IPS DF 6.9 (cell line): ENCODE measurements at places on chromosomes 12 and 14.

DNA sequence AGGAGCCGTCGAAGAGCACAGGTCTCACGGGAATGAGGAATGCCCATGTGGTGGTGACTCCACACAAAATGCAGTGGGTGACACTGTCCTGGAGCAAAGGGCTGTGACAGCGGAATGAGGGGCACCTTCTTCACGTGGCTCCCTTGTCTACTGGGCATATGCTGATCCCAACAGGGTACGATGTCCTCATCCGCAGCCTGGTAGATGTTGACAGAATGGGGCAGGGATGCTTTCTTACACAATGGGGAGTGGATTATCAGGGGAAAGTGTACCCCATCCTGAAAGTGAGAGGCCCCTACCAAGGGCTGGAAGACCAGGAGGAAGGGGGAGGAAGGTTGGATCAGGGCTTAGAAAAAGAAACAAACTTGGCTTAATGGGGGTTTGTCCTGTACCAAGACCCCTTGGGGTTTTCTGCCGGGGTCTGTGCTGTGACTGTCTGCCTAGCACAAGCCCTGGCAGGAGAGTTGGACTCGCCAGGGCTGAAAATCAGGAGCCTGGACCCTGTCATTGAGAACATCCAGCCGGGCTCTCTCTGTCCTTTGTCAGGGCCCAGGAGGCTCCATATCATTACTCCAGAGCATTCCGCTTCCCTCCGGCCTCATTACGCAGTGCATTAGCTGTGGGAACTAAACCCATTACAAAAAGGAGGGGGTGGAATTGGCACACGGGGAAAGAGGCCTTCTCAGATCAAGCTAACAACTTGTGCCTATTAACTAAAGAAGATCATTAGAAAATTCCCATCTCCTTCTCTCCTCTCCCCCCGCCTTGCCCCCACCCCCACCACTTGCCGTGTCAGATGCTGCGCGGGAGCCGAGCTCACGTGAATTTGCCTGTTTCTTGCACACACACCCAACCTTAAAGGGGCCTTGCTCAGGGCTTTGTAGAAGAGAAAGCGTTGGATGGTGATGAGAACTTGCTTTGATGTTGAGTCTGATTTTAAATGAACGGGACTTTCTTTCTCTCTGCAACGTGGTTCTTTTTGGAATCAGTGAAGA is 171.8 kb upstream of the PARP11 start:
- no peaks in the 10 kb centered on the region for H3K27me3 ChIP-seq
- H3K27ac ChIP-seq, result no peak overlapping the region
- no peak overlapping the region for H3K4me3 ChIP-seq
- H3K4me1 ChIP-seq, result no peaks in the 10 kb centered on the region
- no peak for DNase-seq

- H3K36me3 ChIP-seq, result no peaks in the 10 kb centered on the region
- no peak overlapping the region for H3K27ac ChIP-seq
- no peak for DNase-seq
- H3K4me1 ChIP-seq, result no peaks in the 10 kb centered on the region
Measured at GRCh38 chr12:67818459-67818903, 169.9 kb downstream of the DYRK2 start.

- H3K27ac ChIP-seq, result no peak overlapping the region
- H3K4me3 ChIP-seq, result no peak overlapping the region
- H3K4me1 ChIP-seq, result no peaks in the 10 kb centered on the region
Measured at GRCh38 chr14:67186172-67186768, 3.0 kb upstream of the GARIN2 start.

GRCh38 chr14:93930296-93930988 is 3.3 kb downstream of the FAM181A start:
- no peaks in the 10 kb centered on the region for H3K36me3 ChIP-seq
- no peak for DNase-seq
- H3K27ac ChIP-seq, result no peak overlapping the region
- peaks cover under 1% of the 10 kb centered on the region; the same call in 1 of the 2 replicates for H3K4me1 ChIP-seq
- no peak overlapping the region for H3K4me3 ChIP-seq

DNA sequence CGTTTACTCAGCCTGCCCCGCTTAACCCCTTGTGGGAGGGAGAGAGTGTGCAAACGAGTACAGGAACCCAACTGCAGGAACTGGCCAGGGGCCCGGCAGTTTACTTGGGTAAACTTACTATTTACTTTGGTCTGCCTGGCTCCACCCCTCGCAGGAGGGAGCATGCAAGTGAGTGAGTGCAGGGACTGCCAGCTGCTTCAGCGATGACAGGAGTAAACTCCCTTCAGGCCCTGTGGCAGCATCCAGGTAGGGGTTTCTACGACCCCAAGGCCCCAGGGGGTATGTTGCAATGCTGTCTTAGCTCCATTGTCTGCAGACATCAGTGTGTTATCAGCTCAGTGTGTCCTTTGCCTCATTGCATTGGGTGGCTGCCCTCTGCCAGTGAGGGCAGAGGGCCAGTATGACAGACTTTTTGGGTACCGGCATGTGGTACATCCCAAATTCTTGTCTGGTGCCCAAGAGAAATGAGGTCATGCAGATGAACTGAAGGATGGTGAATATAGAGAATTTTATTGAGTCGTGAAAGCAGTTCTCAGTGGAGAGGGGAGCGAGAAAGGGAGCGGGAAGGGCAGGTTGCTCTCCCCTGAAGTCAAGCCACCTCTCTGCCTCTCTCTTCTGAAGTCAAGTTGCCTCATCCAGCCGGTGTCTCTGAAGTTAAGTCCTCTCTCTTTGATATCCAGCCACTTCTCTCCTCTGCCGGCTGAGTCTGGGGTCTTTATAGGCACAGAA is 181.8 kb downstream of the FUT8 start:
- H3K27me3 ChIP-seq, result no peaks in the 10 kb centered on the region
- no peak overlapping the region for H3K27ac ChIP-seq
- no peaks in the 10 kb centered on the region for H3K36me3 ChIP-seq
- no peak overlapping the region for H3K4me3 ChIP-seq

DNA sequence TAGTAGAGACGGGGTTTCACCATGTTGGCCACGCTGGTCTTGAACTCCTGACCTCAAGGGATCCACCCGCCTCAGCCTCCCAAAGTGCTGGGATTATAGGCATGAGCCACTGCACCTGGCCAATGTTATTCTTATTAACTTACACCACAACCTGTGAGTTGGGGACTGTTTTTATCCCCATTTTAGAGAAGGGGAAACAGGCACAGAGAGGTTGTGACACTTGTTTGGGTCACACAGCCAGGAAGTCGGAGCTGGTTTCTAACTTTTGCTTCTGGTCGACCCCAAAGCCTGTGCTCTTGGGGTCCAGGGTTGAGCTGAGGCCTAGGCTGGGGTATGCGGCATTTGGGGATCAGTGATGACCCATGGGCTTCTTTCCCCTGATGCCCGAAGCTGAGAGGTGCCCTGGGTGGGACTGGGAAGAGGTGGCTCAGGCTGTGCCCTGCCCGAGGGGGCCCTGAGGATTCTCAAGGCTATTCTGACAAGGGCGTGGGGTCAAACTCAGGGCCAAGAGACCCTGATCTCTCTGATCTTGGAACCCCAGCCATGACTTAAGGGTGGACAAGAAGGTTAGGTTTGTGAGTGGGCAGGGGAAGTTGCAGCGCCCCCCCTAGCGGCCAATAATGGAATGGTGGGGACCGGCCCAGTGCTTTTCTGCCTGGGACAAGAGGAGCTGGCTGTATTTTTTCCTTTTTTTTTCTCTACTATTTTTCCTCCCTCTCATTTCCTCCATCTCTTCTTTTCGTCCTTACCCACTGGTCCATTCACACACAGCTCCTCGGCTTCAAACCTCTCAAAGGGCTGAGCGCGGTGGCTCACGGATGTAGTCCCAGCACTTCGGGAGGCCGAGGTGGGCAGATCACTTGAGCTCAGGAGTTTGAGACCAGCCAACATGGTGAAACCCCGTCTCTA is 3.0 kb downstream of the SDSL start:
- H3K27ac ChIP-seq, result no peak overlapping the region
- H3K4me1 ChIP-seq, result peaks cover 5% of the 10 kb centered on the region; the same call in 1 of the 2 replicates
- H3K36me3 ChIP-seq, result no peaks in the 10 kb centered on the region
- no peak for DNase-seq

DNA sequence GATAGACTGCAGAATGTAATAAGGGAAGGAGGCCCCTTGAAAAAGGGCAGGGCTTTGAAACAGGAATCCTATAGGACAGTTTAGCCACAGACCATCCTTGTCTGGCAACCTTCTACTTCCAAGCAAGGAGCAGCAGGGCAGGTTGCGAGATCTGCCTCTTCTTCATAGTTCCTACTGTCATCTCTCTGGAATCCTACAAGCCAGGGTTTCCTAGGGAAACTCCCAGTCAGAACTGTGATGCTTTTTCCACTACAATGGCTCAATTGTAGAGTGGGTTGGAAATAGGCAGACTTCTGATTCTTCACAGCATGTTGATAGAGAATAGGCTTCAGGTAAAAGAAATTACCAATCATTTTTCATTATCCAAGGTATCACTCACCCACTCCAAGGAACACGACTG is 186.3 kb downstream of the DACT1 start:
- H3K27ac ChIP-seq, result no peak overlapping the region
- DNase-seq, result no peak
- no peaks in the 10 kb centered on the region for H3K4me1 ChIP-seq

GRCh38 chr12:90203556-90203955 is 494.9 kb upstream of the ATP2B1 start:
- H3K36me3 ChIP-seq, result no peaks in the 10 kb centered on the region
- no peaks in the 10 kb centered on the region for H3K27me3 ChIP-seq
- no peak overlapping the region for H3K4me3 ChIP-seq
- H3K4me1 ChIP-seq, result no peaks in the 10 kb centered on the region
- H3K27ac ChIP-seq, result no peak overlapping the region
- DNase-seq, result no peak

DNA sequence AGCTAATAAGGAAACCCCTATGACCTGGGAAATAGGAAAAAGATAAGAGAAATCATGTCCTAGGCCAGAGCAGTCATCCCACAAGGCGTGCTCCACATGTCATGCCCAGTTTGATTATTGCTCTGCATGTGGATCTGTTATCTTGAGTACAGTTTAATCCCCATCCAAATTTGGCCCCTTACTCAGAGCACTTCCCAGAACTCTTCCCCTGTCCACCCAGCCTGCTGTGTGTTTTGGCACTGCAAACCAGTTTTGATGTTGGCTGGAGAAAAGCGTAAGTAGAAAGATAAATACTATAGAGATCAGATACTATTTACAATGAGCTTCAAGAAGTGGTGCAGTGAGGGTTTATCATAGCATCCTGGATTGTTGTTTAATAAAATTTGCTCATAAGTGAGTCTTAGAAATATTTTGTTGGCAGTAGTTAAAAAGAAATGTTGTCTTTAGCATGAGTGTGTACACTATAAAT is 83.8 kb downstream of the PTPRB start:
- H3K4me3 ChIP-seq, result no peak overlapping the region
- no peaks in the 10 kb centered on the region for H3K27me3 ChIP-seq

DNA sequence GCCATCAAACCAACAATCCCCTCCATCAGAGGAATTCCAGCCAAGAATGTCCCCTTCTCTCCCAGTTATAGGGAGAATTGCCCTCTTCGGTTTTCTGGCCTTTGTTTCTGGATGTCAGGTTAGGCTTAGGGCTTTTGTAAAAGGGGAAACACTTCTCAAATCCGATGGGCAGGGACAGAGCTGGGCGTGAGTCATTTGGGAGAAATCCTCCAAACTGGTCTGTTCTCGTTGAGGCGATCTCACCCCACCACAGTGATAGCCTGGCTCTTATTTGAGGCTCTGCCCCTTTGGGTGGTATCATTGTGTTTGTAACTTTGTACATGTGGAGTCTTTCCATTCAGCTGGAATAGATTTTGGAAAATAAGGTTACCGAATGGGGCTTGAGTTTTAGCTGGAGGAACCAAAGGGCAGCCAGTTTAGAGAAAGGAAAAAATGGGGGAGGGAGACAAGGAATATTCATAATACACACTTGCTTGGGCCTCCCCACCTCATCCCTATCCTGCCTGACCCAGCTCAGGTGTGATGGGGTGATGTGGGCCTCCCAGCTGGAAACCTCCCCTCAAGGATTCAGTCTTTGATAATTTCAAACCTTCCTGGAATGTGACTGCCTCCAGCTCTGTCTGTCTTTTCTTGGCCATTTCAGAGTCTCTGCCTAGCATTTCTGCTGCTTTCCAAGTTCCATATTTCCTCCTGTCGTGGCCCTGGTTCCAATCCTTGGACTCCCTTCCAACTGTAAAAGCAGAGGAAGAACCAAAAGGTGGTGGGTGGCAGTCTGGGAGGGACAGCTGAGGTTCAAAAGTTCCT is 7.5 kb downstream of the HOXC4 start:
- H3K27me3 ChIP-seq, result peaks cover 83% of the 10 kb centered on the region
- peaks cover 1% of the 10 kb centered on the region; the same call in 1 of the 2 replicates for H3K4me1 ChIP-seq
- no peaks in the 10 kb centered on the region for H3K36me3 ChIP-seq
- no peak for DNase-seq

DNA sequence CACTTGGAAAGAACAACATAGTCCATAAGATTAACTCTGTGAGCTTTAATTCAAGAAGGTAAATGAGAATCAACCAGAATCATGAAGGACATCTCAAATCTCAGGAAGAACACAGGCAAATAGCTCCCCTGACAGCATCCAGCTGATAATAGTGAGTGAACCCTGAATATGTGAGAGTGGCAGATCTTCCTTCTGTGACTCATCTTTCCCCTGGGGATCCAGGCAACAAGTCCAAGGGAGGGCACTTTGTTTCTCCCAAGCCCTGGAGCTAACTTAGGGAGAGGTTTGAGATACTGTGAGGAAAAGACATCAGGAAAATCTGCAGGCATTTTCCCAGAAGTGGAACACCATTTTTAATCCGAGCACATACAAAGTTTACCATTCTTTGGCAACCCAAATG is 763.9 kb upstream of the MGAT4C start:
- H3K4me3 ChIP-seq, result no peak overlapping the region
- no peaks in the 10 kb centered on the region for H3K4me1 ChIP-seq
- no peaks in the 10 kb centered on the region for H3K36me3 ChIP-seq
- DNase-seq, result no peak

DNA sequence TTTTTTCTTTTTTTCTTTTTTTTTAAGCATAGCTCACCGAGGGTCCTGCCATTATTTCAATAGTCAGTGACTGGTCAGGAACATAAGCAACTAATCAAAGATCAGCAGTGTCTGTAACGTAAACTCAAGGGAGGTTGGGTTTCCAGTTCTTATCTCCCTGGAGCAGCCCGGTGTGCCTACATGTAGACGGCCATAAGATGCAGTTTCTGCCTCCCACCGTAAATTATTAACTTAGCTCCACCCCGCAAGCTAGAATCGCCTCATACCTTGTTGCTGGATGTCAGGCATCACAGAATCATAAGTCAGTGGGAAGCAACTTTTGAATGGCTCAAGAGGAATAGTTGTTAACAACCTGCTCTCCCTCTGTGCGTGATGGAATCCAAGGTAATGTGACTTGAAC is at the start of gene MYO1H:
TSS of gene MYO1H (plus strand) at position 312 of the 400 bp plus-strand sequence. CDS start at position 373, 61 bp downstream.
- no peak within 1 kb of the TSS for H3K27ac ChIP-seq
- no peak for DNase-seq
- no peaks in the 10 kb centered on the region for H3K4me1 ChIP-seq

GRCh38 chr14:64196814-64197411 is 97.3 kb downstream of the ESR2 start:
- peak; percentile 18 for DNase-seq
- no peak overlapping the region for H3K27ac ChIP-seq
- H3K27me3 ChIP-seq, result no peaks in the 10 kb centered on the region
- peaks cover 9% of the 10 kb centered on the region for H3K4me1 ChIP-seq

GRCh38 chr14:73888460-73888725 is 1.7 kb downstream of the ZNF410 start:
- DNase-seq, result no peak
- no peaks in the 10 kb centered on the region for H3K36me3 ChIP-seq
- H3K4me3 ChIP-seq, result no peak overlapping the region
- no peak overlapping the region for H3K27ac ChIP-seq
